Naive thymus-derived CD8-positive, alpha-beta T cell (primary cell): ENCODE measurements at places on chromosomes 12 and 14.

- DNase-seq = no peak
Observed at GRCh38 chr12:6538420-6539313, 4.3 kb downstream of the GAPDH start.

DNA sequence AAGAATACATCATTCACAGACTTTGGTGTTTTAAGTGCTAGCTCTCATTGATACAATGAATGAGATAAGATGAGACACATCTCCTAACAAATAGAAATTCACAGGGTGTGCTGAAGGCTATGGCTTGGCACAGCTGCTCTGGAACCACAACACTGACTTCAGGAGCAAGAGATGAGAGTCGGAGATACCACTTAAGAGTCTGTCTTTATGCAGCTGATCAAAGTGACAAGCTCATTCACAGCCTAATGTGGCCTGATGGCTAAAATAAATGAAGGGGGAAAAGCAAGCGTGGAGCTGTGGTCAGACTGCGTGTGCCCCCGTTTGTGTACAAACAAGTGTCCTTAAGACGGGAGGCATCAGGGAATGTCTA is 29.7 kb upstream of the FAM181A start:
- DNase-seq = no peak

DNA sequence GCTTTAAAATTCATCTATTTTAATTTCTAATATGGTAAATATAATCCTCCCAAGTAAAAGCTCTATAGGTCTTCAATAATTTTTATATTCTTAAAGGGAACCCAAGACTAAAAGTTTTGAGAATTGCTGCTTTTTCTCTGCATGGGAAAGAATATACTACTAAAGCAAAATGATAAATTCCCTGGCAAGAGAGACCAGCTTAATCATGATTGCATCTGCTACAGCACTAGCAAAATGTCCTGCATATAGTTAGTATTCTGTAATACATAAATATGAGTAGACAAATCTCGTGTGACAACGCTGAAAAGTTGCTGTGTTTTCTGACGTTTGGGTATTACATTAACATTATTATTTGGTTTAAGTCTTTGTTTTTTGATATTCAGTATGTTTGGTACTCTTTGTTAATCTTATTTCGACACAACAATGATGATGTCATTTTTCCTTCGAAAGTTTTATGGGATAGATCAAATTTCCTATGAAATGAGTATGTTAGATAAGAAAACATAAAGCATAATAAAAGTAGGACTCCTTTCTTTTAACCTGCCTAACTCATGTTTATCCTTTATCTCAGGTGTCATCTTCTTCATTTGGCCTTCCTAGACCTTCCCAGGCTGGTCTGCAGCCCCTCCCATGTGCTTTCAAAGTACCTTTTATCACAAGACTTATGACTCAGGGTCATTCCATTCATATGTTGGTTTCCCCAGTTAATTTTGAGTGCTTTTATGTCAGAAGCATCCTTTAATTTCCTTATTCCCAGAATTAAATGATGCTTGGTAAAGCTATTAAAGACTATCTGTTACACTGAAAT is 321.9 kb downstream of the RAD51B start:
- DNase-seq = no peak

- no peak for DNase-seq
Observed at GRCh38 chr12:105288311-105288996, 42.0 kb upstream of the C12orf75 start.

GRCh38 chr14:63362389-63362819 is 43.7 kb upstream of the GPHB5 start:
- no peak for DNase-seq

GRCh38 chr12:129870136-129870535 is 33.7 kb downstream of the TMEM132D start:
- DNase-seq = no peak

DNA sequence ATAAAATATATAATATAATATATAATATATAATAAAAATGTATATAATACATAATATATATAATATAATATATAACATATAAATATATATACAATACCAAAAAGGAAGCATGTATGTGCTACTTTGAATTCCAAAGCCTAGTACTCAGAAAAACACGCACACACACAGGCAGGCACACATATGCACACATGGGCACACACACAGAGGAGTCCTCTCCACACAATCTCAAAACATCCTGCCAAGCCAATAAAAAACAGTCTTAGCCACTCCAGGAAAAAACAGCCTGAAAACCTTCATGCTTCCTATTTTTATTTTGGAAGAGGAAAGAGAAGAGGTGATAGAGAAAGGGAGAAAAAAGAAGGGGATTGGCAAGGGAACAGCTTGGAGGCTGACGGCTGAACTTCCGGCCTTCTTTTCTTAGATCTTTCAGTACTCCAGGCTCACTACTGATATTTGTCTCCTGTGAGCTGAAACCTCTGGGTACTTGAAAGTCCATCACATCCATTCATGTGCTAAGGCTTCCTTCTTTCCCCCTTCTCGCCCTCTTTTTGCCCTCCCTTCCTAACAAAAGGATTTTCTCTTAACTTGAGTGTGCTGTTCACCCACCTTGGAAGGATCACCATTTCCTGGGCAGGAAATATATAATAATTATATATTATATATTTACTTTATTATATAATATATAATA is 394.2 kb downstream of the NUAK1 start:
- DNase-seq = no peak

DNA sequence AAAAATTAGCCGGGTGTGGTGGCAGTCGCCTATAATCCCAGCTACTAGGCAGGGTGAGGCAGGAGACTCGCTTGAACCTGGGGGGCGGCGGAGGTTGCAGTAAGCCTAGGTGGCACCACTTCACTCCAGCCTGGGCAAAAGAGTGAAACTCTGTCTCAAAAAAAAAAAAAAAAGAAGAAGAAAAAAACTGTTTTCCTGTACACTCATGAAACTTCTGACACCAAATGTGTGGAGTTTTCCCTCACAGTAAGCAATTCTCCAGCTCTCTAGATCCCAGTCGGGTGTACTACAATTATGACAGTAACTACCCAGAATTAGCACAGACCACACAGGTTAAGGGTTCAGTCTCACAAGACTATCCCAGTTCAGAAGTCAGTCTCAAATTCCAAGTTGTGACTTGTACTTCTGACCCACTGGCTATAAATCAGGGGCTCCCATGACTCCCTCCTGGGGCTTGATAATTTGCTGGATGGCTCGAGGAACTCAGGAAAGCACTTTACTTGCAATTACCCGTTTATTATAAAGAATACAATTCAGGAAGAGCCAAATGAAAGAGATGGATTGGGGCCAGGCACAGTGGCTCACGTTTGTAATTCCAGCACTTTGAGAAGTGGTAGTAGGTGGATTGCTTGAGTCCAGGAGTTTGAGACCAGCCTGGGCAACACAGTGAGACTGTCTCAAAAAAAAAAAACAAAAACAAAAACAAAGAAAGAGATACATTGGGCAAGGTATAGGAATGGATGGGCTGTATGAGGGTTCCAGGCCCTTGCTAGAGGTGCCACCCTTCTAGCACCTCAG is 12.4 kb upstream of the ARF6 start:
- DNase-seq = no peak

DNA sequence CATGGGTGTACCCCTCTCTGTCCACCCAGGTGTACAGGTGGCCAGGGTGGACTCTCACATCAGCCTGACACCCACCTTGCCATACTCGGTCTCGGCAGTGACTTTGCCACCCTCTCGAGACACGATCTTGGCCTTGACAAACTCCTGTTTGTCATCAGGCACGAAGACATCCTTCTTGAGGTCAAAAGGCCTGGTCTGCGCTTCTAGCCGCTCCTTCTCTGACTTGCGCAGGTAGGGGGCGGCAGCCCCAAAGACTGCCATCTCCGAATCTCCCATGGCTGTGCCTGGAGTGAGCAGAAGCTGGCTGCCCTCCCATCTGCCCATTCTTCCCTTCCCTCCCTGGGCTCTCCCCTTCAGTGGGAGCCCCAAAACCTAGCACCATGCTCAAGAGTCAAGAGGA is 2.0 kb downstream of the MYH7 start:
- DNase-seq = no peak

DNA sequence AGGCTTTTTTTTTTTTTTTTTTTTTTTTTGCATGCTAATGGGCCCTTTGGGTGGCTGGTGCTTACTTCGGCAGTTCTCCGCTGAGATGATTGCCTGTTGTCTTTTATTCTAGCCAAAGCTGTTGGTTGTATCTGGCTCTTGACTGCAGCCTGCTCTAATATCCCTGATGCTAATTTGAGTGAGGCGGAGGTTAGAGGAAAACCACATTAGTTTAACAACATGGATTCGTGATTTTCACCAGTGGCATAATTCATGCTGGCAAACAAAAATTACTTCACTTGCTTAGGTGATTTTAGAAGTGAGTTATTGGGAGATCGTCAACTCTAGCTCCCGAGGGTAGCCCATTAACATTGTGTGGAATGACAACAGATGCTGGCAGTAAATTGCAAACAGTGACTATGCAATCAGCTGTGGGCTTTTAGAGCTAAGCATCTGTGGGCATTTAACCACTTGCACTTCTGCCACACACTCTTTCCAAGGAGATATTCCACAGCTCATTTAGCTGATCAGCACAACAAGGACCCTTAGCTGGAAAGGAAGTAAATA is 97.6 kb upstream of the ZDHHC17 start:
- no peak for DNase-seq

DNA sequence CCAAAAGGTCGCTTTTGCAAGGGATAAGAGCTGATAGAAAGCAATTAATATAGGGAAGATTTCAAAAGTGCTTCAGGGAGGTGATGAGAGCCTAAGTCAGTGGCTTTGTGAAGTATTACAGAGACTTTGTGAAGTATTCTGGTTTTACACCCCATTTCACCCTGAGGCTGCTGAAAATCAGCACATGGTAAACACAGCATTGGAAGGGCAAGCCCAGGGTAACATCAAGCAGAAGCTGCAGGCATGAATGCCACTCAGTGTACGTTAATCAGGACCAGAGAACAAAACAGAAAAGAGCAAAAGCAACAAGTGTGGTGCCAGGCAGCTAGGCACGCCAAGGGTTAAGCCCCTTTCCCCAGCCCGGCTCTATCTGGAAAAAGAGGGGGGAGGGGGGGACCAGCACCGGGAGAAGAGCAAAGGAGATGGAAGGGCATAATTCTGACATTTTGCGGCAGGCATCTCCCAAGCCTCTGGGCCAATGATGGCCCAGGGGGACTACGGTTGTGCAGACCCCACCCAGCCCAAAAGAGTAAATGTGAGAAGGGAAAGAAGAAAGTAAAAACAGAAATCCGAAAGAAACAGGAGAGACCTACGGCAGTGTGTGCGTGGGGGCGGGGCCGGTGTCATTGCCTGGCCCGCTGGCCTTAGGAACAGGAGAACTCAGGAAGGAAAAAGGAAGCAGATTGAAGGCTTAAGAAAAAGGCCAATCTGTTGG is 58.9 kb downstream of the DHRS2 start:
- DNase-seq = no peak

DNA sequence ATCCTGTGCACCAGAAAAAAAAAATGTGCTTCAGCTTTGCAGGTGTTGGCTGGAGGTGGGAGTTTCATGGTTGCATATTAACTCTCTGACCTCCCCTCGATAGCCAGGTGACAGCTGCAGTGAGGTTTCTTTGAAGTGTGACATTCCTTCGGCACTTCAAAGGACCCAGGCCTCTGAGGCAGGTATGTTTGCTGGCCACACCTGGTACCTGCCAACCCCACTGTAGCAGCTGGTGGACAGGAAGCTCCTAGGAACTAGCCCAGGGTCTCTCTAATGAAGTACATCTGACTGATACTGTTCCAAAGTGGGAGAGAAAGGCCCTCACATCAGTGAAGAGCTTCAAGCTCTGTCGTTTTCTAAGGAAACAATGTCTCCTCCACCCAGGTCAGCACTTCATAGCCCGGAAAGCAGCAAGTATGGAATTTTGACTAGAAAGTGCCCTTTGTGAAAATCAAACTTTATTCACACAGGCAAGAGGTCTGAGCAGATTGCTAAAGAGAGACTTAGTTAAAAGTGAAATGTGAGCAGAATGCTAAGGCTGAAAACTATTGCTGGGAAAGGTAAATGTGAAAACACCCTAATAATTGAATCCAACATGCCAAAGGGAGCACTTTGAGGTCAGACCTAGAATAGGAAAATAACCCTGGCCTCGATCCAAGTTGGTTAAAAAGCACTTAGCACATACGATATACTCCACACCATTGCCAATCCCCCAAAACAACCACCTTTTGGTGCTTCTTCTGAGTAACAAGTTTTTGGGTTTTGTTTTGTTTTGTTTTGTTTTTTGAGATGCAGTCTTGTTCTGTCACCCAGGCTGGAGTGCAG is 71.3 kb downstream of the PHLDA1 start:
- DNase-seq = no peak

GRCh38 chr12:23084236-23084995 is 459.4 kb downstream of the ETNK1 start:
- DNase-seq = no peak

DNA sequence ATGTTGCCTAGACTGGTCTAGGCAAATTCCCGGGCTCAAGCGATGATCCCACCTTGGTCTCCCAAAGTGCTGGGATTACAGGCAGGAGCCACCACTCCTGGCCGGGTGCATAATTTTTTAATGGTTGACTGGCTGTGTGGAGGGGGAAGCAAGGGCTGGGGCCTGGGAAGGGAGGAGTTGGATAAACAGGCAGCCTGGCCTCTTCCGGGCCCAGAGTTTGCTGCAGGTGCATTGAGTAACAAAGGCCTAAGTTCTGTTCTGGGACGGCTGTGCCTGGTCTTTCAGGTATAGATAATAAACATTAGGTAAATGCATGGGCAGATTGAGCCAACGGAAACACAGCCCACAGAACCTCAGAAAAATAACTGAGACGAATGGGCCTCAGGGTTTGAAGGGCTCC is 191.3 kb upstream of the TBX3 start:
- no peak for DNase-seq

DNA sequence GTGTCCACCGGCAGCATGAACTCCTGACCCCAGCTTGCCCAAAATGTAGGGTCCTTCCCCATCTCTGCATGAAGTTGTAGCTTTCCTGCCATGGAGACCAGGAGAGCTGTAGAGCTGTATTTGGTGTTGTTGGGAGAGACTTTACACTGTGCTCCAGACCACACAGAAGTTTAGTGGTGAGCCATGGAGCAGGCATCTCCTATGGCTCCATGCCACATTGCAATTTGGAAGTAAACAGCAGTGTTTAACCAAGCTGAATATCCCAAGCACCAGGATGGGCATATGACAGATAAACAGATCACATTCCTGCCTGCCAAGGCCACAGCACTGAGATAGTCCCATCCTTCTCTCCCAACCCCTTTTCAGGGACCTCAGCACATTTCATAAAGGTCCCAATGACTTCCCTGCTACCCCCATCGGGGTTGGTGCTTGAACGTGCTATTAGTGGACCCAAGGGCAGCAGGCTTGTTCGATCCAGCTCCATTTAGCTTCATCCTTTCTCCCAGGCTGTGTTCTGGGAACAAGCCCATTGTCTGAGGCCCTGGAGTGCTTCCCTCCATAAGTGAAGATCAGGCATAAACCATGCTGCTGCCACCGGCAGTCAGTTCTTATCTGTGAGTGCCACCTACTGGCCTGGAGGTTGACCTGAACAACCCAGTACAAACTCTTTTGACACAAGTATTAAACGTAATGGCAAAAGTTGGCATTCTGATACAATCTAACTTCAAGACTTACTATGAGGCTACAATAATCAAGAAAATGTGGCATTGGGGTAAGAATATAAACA is 172.3 kb upstream of the ATXN7L3B start:
- DNase-seq = no peak

- DNase-seq = no peak
Observed at GRCh38 chr12:64216239-64216638, 5.9 kb downstream of the KICS2 start.

GRCh38 chr14:70714055-70714550 is 72.4 kb downstream of the TTC9 start:
- DNase-seq = peak; percentile 48
